NCI-H1048 (cell line): ENCODE measurements at places on chromosomes 4 and X.
A peak's percentile ranks its signal among the peaks of the same experiment; 100 is the strongest.

DNA sequence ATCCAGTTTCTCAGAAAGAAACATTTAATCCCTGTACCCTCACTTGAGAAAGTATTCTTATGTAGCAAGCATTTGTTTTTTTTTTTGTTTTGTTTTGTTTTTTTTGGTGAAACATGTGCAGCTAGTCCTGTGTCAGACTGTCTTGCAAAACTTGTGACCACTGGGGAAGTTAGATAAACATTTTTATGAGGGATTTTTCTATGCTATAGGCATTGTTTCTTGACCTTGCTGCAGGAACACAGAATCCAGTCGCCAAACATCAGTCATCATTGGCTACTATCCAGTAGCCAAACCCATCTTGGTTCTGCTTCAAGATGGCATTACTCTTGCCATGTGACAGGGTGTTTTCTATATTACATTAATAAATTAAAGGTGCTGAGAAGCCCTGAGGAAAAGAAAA lies 7.7 kb upstream of the MAPK10 start:
- DNase-seq = no peak

DNA sequence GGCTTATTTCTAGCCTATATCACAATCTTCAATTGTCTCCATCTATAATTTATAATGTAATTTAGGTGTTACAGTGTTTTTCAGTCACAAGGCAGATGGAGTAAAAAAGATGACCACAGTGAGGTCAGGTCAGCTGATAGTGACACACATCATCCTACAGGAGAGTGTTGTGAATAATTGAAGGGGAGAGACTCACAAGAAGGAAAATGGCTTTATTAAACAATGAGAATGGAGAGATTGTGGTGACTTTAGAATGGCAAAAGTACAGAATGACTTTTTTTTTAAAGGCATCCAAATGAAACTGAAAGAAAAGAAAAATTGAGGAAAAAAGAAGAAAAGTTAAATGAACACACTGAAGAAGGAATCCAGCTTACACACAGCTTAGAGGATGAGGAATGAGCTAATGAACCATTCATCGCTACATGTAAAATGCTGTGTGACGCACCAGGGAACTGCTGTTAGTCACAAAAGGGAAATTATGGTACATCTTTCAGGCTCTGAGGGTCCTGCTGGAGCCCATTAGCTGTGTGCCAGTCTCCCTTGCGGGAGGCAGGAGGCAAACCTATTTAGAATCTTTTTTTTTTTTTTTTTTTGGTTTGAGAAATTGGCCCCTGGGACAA lies 56.6 kb downstream of the SPRY1 start:
- DNase-seq = no peak

- DNase-seq = no peak
Observed at GRCh38 chr4:5988086-5988845, 30.0 kb downstream of the C4orf50 start.

GRCh38 chr4:98663226-98664006 lies 5.0 kb upstream of the TSPAN5 start:
- no peak for DNase-seq

GRCh38 chrX:118074196-118074595 lies 42.4 kb downstream of the KLHL13 start:
- no peak for DNase-seq

DNA sequence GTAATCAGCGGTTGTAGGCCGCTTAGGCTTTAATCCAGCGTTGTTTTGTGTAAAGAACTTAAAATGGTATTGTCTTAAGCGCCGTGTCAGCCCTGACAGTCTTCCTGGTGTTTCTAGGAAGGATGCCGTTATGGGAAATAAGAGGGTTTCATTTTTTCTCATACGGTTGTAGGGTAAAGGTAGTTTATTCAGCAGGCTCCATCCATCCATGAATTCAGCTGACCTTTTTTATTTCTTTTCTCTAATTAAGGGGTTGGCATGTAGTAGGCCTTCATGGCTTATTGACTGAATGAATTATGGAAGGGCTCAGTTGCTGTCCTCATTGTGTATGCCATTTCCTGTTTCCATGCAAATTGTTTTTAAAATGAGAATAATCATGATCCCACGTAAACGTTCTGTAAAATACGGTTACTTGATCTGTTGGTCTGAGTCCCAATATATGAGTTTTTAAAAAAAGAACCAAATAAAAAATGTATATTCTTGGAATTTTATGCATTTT lies 693 bp downstream of the OCIAD1 start:
- DNase-seq = peak; percentile 37

GRCh38 chrX:74527350-74527749 lies 87.1 kb downstream of the RLIM start:
- DNase-seq = no peak

DNA sequence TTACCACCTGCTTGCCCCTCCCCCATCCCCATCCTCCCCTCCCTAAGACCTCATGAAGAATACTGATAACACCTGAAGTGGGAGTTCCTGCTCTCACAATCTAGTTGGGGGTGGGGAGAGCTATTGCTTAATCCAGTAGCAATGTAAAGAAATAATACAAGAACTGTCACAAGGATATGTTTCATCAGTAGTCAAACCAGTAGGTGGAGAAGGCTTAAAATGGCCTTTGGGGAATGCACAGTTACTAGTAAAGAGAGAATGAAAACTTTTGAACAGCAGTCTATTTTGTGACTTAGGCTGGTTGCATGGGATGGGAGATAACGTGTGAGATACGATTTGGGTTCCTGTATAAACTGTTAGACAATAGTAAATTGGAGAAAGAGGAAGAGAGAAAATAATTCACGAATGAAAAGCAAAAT lies 6.0 kb downstream of the GALNT7 start:
- no peak for DNase-seq

DNA sequence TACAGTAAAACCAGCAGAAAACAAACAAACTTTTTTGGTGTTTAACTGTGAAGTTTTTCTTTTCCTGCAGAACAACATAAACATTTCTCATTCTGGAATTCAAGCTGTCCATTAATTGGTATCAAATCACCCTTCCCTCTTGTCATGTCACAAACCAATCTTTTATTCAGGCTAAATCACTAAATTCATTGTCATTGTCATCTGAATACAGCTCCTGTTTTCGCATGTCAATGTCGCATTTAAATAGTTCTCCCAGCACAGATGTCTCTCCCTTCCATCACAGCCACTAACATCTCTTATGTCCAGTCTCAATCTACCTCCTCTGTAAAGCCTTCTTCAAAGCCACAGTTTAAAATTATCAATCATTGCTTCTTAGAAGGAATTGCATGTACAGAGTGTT lies 192.1 kb upstream of the PCDH10 start:
- no peak for DNase-seq

- DNase-seq = no peak
Observed at GRCh38 chr4:80270321-80270720, 3.9 kb downstream of the FGF5 start.

GRCh38 chr4:73631565-73632226 lies 11.5 kb upstream of the RASSF6 start:
- no peak for DNase-seq

GRCh38 chrX:38937400-38937799 lies 136.1 kb downstream of the MID1IP1 start:
- DNase-seq = no peak

DNA sequence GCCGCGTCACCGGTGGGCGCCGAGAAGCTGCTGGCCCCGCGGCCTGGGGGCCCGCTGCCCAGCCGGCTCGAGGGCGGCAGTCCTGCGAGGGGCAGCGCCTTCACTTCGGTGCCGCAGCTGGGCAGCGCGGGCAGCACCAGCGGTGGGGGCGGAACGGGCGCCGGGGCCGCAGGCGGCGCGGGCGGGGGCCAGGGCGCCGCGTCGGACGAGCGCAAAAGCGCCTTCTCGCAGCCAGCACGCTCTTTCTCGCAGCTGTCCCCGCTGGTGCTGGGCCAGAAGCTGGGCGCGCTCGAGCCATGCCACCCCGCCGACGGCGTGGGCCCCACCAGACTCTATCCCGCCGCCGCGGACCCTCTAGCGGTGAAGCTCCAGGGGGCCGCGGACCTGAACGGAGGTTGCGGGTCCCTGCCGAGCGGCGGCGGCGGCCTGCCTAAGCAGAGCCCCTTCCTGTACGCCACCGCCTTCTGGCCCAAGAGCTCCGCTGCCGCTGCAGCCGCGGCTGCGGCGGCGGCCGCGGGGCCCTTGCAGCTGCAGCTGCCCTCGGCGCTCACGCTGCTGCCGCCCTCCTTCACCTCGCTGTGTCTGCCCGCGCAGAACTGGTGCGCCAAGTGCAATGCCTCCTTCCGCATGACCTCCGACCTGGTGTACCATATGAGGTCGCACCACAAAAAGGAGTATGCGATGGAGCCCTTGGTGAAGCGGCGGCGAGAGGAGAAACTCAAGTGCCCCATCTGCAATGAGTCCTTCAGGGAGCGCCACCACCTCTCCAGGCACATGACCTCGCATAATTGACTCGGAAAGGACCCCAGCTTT lies 5.6 kb downstream of the PRDM8 start:
- no peak for DNase-seq

DNA sequence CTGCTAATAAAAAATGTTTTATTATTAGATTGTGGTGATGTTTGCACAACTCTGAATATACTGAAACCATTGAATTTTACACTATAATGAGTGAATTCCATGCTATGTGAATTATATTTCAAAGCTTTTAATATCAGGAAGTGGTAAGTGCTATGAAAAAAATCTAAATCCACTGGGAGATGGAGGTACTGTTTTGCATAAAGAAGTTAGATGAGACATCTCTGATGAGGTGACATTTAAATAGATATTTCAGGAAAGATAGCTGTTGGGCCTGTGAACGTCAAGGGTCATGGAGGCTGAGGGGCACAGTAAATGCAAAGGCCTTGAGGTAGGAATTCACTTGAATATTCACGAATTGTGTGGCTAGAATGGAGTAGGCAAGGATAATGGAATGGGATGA lies 12.3 kb downstream of the DCUN1D4 start:
- DNase-seq = no peak

- no peak for DNase-seq
Observed at GRCh38 chr4:15130441-15130840, 128.2 kb downstream of the CPEB2 start.

DNA sequence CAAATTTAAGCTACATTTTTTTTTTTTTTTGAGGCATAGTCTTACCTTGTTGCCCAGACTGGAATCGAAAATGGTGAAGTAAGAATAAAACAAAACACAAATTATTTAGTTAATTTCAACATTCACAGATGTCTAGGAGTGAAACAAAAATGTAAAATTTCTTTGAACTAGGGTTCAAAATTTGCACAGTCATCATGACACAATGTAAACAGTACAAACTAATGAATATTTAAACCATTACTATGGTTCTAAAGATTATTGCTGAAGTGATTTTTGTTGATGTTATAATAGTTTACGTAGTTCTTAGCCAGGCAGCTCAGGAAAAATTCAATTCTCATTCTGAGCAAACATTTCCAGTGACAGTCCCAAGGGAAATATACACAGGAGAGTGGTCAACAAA lies 633.1 kb downstream of the GRXCR1 start:
- no peak for DNase-seq

- DNase-seq = no peak
Observed at GRCh38 chr4:140877781-140878180, 121.6 kb upstream of the TBC1D9 start.

GRCh38 chrX:41759817-41760216 lies 35.8 kb downstream of the GPR82 start:
- DNase-seq = no peak

- no peak for DNase-seq
Observed at GRCh38 chr4:53618321-53618720, 27.0 kb upstream of the LNX1 start.

DNA sequence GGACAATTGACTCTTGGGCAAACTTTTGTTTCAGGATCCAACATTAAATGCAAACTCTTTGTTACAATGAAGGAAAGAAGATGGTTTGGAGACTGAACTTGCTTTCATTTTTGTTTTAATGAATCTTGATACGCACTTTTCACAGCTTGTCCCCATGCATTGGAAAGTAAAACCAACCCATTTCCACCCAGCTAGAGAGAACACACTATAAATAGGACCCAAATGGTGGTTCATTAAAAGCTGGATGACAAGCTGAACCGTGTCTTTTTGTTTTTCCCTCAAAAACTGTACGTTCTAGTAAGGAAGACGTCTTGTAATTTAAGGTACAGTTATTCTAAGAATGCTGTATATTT lies 95.3 kb upstream of the EGFL6 start:
- no peak for DNase-seq

GRCh38 chr4:92060333-92060732 lies 243.4 kb upstream of the GRID2 start:
- DNase-seq = no peak

- no peak for DNase-seq
Observed at GRCh38 chr4:80409809-80410208, 74.3 kb downstream of the CFAP299 start.

GRCh38 chr4:107801766-107802211 lies 22.9 kb upstream of the SGMS2 start:
- DNase-seq = no peak

- DNase-seq = no peak
Observed at GRCh38 chr4:4842476-4843441, 16.7 kb upstream of the MSX1 start.

- no peak for DNase-seq
Observed at GRCh38 chr4:127574643-127575042, 58.1 kb upstream of the INTU start.

- DNase-seq = no peak
Observed at GRCh38 chr4:151569650-151570049, 160.7 kb downstream of the FHIP1A start.

- no peak for DNase-seq
Observed at GRCh38 chr4:102608190-102608589, 107.0 kb downstream of the NFKB1 start.

- no peak for DNase-seq
Observed at GRCh38 chrX:24257011-24257410, 56.9 kb downstream of the SUPT20HL2 start.

DNA sequence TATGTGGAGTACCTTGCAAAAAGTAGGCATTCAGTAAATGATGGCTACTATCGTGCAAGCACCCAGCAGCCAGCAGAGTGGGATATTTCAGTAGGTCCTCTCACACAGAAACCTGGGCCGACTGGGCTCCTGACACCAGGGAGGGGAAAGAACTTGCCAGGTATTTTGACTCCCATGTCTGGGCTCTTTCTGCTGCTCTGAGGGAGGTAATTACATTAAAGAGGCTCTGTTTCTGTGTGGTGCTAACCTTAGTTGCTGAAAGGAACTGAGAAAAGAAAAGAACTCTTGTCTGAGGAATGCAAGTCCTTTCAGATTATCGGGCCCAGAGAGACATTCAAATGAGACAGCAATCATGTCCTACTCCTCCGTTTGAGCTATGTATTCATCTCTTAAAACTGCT lies 175.8 kb upstream of the MTMR8 start:
- no peak for DNase-seq

DNA sequence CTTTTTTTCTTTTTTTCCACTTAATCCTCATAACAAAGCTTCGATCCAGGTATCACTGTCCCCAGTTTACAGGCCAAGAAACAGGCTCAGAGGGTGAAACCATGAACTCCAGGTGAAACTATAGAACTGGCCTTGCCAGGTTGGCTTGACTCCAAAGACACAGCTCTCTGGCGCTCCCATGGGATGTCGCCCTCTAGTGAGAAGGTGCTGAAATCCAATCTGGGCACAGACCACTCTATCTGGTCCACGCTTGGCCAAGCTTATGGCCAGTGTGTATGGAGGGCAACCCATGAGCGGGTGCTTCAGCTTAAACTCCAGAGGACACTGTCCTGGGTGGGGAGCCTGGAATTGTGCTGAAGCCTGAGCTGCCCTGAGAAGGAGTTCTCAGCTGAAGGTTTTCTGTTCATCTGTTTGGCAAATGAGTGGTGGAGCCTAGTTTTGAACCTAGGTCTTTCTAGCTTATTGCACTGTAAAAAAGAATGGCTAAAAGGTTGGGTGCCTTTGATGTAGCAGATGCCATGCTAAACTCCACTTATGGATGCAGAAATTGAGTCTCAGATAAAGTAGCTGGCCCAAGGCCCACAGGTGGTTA lies 70.5 kb downstream of the SEL1L3 start:
- peak; percentile 7 for DNase-seq
